ENCODE measurements at places on chromosomes 7 and 10. TPM values are rescaled to one million over a fixed set of nuclear protein-coding genes. Genes with fewer than 3 reads are reported as not detected.

SPDYE2B gene
- total RNA-seq = not detected

SNX10 gene
- 7.1 TPM for total RNA-seq

MMRN2 gene
- 38.6 TPM for total RNA-seq

AQP1 gene
- total RNA-seq = 244 TPM

CYP2C8 gene
- 0.35 TPM for total RNA-seq
